Glutamatergic neuron (in vitro differentiated cells): ENCODE measurements at places on chromosomes 12 and 14. TPM values are rescaled to one million over a fixed set of nuclear protein-coding genes. Genes with fewer than 3 reads are reported as not detected.

GRCh38 chr12:116901612-116902011 lies 9.1 kb upstream of the FBXW8 start:
- H3K27ac ChIP-seq: no peak overlapping the region
- no peak for DNase-seq
- no peaks in the 10 kb centered on the region for H3K27me3 ChIP-seq
- H3K4me1 ChIP-seq: peaks cover 2% of the 10 kb centered on the region
- H3K4me3 ChIP-seq: no peak overlapping the region

GRCh38 chr12:22437031-22437806 lies 102.7 kb upstream of the ST8SIA1 start:
- no peak for DNase-seq
- no peaks in the 10 kb centered on the region for H3K36me3 ChIP-seq
- no peak overlapping the region for H3K4me3 ChIP-seq
- H3K27me3 ChIP-seq: no peaks in the 10 kb centered on the region
- H3K4me1 ChIP-seq: no peaks in the 10 kb centered on the region

Gene PTHLH
- 1.1 TPM for total RNA-seq

DNA sequence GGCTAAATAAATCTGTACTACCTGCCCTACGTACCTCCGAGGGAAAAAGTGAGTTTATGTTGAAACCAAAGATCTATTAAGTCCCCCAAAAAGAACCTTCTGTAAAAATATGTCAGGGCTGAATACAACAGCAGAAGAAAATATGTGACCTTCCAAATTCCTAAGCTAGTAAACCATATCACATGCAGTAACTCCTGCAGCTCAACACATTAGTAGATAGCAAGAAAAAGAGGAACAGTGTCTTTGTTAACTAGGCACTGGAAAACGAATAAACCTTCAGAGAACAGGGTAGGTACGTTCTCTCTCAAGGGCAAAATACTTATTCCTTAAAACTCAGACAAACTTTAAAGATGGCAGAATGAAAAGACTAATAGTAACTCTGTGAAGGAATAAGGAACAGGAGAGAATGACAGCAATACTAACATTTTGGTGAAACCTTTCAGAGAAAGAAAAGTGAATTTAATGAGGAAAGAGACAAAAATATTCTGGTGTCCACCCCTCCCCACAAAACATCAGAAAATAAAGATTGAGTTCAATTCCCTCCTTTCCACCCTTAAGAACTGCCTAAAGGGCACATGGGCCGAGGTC lies 18.0 kb downstream of the CBX5 start:
- H3K36me3 ChIP-seq: no peaks in the 10 kb centered on the region
- H3K4me3 ChIP-seq: peak overlapping the region; percentile 52
- peaks cover 44% of the 10 kb centered on the region for H3K4me1 ChIP-seq
- H3K27me3 ChIP-seq: peaks cover 5% of the 10 kb centered on the region

Gene REM2
- 73.2 TPM for total RNA-seq

GRCh38 chr14:79825046-79825521 lies 386.2 kb downstream of the DIO2 start:
- no peak overlapping the region for H3K27ac ChIP-seq
- DNase-seq: no peak
- H3K27me3 ChIP-seq: no peaks in the 10 kb centered on the region
- H3K36me3 ChIP-seq: no peaks in the 10 kb centered on the region
- H3K4me1 ChIP-seq: peaks cover 19% of the 10 kb centered on the region

DNA sequence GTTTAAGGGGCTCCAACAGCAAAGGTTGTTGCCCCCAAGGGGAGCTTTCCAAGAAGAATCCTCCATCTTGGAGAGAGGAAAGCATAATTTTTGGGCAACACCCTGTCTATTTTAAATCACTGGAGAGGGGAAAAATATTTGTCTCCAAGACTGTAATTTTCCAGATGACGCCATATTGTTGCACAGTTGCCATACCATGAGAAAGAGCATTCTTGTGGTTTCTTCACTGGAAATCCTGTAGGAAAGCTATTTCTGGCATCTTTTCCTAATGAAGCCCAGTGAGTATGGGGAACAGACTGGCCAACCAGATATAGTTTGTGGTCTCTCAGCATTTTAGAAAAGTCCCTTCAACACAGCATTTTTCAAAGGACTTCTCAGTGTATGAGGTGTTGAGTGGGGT lies 88.1 kb upstream of the MANSC4 start:
- peaks cover 10% of the 10 kb centered on the region for H3K36me3 ChIP-seq
- H3K4me1 ChIP-seq: peaks cover 13% of the 10 kb centered on the region
- no peaks in the 10 kb centered on the region for H3K27me3 ChIP-seq
- H3K4me3 ChIP-seq: no peak overlapping the region
- H3K27ac ChIP-seq: no peak overlapping the region
- no peak for DNase-seq

Gene SYNDIG1L
- 1.5 TPM for total RNA-seq

- no peak for DNase-seq
- no peaks in the 10 kb centered on the region for H3K36me3 ChIP-seq
- H3K27ac ChIP-seq: no peak overlapping the region
- no peaks in the 10 kb centered on the region for H3K27me3 ChIP-seq
These were observed 326.1 kb downstream of the FSCB start for GRCh38 chr14:44180975-44181374.

- DNase-seq: no peak
- H3K27ac ChIP-seq: no peak overlapping the region
- peaks cover 32% of the 10 kb centered on the region for H3K27me3 ChIP-seq
- no peaks in the 10 kb centered on the region for H3K36me3 ChIP-seq
- no peak overlapping the region for H3K4me3 ChIP-seq
These were observed 15.9 kb downstream of the PLEKHG3 start for GRCh38 chr14:64720131-64720576.

- H3K27ac ChIP-seq: no peak overlapping the region
- H3K27me3 ChIP-seq: peaks cover 4% of the 10 kb centered on the region
- H3K4me1 ChIP-seq: peaks cover 1% of the 10 kb centered on the region
- H3K4me3 ChIP-seq: no peak overlapping the region
- H3K36me3 ChIP-seq: peaks cover 17% of the 10 kb centered on the region
These were observed 82.8 kb downstream of the TNFAIP2 start for GRCh38 chr14:103206023-103206481.

- H3K4me3 ChIP-seq: no peak overlapping the region
- H3K4me1 ChIP-seq: peaks cover 28% of the 10 kb centered on the region
- no peaks in the 10 kb centered on the region for H3K36me3 ChIP-seq
These were observed 190.6 kb downstream of the ITPR2 start for GRCh38 chr12:26642361-26642760.
